ENCODE measurements at places on chromosomes 12 and 14.

- DNase-seq: no peak
Observed at GRCh38 chr14:105746124-105746514, 219.7 kb downstream of the TMEM121 start.

DNA sequence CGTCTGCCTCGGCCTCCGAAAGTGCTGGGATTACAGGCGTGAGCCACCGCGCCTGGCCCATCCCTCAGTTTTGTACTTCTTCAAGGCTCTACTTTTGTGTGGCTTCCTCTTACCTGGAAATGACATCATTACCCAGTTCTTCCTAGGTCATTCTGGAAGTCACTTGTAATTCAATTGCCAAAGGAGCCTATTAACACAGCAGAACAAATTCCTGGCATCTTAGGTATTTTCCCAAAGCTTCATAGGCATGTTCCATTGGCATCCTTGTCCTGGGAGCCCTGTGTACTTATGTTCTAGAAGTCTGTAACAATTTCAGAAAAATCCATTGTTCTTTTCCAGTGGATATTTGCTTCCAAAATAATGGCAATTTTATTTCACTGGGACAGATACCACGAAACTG lies 60.6 kb downstream of the DAAM1 start:
- no peak for DNase-seq

- no peak for DNase-seq
Observed at GRCh38 chr12:130288691-130289090, 49.0 kb upstream of the PIWIL1 start.

GRCh38 chr14:105205673-105206208 lies 24.6 kb upstream of the NUDT14 start:
- DNase-seq: no peak

- no peak for DNase-seq
Observed at GRCh38 chr12:6041891-6042290, 82.6 kb downstream of the VWF start.

DNA sequence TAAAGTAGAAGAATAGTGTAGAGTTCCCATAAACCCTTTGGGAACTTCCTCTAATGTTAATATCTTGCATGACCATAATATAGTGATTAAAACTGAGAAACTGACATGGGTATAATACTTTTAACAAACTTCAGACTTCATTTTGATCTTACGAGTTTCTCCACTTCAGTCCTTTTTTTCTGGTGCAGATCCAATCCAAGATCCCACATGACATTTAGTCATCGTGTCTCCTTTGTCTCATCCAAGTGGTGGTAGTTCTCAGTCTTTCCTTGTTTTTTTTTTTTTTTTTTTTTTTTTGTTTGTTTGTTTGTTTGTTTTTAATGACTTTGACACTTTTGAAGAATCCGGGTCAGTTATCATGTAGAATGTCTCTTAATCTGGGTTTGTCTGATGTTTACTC lies 179.2 kb downstream of the CACNA1C start:
- DNase-seq: no peak

GRCh38 chr14:74964787-74965485 lies 9.5 kb upstream of the PGF start:
- no peak for DNase-seq

DNA sequence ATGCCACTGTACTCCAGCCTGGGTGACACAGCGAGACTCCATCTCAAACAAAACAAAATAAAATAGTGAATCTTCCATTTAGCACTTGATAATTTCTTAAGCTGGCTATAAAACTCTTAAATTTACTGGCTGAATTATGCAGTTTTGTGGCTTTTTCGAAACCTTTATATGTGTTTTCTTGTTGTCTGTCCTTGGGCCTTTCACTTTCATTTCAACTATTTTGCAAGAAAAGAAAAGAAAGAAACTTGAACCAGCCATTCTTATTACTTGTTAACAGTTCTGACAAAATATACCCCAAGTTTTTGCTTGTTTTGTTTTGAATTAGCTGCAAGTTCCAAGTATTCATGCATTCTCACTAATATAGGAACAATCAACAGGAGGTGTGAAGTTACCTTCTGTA lies 42.8 kb downstream of the PRICKLE1 start:
- no peak for DNase-seq

GRCh38 chr12:89525305-89525823 lies 483 bp downstream of the POC1B start:
- peak; percentile 12 for DNase-seq

DNA sequence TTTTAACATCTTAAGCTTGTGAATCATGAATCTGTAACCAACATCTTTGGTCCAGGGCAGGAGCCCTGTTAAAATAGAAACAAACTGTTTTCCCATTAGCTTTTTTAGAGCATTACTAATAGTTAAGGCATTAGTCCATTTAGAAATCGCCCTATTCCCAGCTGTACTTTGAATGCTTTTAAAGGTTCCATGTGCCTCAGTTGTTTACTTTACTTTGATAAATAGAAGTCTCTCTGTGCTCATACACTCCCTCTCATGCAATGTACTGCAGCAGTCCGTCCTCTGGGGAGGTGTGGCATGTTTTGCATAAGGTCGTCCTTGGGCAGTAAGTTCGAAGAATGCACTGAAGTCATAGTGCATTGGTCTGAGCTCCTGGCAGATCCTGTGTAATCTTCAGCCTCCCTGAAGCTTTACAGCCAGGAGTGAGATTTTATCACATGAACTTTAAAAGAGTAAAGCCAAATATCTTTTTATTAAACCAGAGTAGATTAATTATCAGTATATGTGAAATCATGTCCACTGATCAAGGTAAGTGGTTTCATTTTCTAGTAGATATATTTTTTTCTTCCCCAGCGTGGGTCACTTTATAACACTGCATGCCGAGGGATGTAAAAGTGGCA lies 134.7 kb downstream of the FGD4 start:
- DNase-seq: no peak

DNA sequence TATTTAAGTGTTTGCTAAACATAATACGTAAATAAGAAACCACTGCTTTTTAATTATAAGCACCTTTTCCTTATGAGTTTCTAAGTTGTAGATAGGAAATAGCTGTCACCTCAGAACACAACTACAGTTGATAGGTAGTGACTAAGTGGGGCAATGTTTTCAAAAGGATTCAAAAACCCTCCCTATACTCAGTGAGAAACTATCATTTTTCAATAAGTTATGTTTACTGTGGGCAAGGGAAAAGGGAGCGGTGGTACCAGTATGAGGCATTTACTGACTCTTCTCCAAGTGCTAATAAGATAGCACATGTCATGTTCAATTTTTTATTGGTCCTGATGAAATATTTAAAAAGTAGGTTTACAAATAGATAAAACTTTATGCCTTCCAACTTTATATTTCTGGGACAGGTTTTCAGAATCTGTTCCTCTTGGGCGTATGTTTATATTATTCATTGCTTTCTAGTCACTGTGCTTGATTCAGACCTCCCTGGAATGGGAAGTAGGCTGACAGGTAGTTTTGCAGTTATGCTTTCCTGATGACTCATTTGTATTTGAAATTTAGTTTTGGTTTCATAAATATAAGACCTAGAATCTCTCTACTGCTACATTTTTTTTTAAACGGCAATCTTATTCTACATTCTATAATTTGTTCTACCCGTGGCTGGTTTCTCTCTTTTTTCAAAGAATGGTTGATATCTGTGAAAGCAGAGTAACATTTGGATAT lies 153.1 kb downstream of the TMEM117 start:
- no peak for DNase-seq

- DNase-seq: no peak
Observed at GRCh38 chr14:100341301-100342031, 18.3 kb downstream of the SLC25A47 start.

Data from activated CD4-positive, CD25-positive, alpha-beta regulatory T cell (primary cell).